ENCODE measurements at places on chromosomes 6 and 20.

DNA sequence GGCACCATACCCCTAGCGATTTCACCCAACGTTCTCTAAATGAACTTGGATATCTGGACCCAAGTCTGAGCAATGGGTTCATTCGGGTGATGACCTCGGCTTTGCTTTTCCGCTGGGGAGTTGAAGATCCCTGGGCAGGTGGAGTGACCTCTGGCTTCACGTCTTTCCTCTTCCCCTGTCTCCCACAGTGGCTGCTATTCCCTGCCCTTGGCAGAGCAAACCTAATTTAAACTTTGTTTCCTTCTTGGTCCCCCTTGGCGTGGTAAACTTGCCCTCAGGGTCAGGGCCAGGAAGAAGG, 7.8 kb upstream of the TFAP2A start:
- DNase-seq, result no peak

DNA sequence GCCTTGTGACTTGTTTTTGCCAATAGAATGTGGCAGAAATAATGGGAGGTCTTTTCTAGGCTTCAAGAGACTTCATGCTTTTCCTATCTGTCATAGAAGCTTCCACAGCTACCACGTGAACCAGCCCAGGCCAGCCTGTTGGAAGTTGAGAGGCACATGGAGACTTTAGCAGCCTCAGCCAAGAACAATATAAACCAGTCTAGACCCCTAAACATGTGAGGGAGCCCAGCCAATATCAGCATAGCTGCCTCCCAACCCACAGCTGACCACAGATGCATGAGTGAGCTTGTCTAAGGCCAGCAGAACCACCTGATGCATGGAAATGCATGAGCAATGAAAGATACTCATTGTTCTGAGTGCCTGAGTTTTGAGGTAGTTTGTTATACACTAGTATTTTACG, 540.7 kb upstream of the BTBD3 start:
- no peak for DNase-seq

DNA sequence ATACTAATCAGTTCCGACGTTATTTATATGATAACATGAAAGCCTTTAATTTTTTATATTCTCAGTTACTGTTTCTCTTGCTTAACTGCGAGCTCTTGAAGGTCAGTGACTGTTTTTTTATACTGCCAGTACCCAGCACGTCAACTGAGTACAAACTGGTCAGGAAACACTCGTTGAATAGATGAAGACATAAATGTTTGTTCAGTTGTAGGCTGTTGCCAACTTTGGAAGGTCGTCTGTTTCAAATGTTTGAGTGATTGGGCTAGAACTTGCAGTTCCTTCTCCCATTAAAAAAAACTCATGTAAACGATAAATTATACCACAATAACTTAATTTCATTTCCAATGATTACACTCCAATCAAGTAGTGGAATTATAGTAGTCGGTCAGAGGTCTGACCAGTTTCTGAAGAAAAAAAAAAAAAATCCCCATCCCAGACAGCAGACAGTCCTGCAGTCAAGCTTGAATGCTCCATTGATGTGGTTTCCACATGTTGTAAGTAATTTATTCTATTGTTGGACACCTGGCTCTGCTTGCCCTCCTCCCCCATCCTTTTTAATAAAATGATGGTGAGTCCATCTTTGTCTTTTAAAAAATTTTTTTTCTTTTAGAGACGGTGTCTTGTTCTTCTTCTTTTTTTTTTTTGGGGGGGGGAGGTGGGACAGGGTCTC, 81.1 kb downstream of the SASH1 start:
- DNase-seq, result no peak

DNA sequence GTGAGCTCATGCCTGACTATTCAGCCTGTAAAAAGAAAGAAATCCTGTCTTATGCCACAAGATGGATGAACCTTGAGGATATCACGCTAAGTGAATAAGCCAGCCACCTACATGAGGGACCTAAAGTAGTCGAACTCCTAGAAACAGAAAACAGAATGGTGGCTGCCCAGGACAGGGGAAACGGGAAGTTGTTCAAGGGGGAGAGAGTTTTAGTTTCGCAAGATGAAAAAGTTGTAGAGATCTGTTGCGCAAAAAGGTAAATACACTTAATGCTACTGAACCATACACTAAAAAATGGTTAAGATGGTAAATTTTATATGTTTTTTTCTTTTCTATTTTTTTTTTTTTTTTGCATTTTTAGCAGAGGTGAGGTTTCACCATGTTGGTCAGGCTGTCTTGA, 74.1 kb upstream of the RALY start:
- DNase-seq, result no peak

DNA sequence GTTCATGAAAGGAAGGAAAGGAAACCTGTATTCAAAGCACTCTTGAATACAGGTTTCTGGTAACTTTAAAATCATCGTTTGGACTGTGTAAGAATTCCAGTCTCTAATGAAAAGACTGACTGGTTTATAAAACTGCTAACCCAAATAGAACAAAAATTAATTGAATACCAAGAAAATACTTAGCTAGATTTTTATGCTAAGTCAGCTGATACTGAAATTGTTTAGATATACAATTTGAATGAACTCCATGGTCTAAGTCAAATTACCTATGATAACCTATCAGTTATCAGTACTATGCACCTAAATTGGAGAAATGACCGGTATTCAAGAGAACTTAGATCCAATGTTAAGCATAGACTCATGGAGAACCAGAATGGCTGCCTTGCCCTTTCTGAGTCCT, 338.3 kb downstream of the RNF144B start:
- DNase-seq, result no peak

All from common myeloid progenitor, CD34-positive (primary cell).